ENCODE measurements at places on chromosomes 1 and 21. TPM values are rescaled to one million over a fixed set of nuclear protein-coding genes. Genes with fewer than 3 reads are reported as not detected.

LRRC53 gene
- not detected for total RNA-seq

WDR77 gene
- total RNA-seq: 21.5 TPM

LCA5L gene
- total RNA-seq: not detected

TRIM62 gene
- total RNA-seq: 8.1 TPM

ALX3 gene
- total RNA-seq: not detected

TRIM17 gene
- 6.2 TPM for total RNA-seq

CNTN2 gene
- not detected for total RNA-seq

CD1E gene
- not detected for total RNA-seq

MATN1 gene
- 1.2 TPM for total RNA-seq
